ENCODE measurements at places on chromosomes 16 and 17.

DNA sequence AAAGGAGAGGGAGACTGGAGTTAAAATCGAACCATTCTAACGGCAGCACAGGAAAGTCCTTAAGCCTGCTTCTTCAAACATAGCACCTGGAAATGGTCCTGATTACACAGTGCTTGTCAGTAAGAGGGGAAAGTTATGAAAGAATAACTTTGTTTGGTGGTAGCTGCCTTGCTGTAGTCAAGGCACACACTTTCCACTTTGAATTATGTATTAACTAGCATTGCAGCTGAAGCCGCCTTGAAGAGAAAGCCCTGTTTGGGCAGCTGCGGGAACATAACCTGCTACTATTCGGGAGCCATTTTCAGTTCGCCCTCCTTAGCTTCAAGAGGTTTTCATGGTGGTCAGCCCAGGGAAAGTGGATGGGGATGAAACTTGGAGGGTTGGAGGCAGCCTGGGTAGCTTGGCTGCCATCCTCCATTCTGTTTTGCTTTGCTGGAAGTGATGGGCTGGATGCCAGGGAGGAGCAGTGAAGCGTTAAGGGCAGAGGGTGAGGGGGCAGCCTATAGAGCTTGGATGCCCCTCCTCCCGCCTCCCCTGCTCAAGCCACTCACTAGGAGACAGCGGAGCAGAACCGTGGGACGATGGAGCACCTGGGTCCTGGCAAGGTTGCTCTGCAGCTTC is 5.3 kb upstream of the HAS3 start:
- no peak for DNase-seq

- no peak for DNase-seq
Observed at GRCh38 chr16:75497558-75497957, 2.3 kb upstream of the CHST6 start.

DNA sequence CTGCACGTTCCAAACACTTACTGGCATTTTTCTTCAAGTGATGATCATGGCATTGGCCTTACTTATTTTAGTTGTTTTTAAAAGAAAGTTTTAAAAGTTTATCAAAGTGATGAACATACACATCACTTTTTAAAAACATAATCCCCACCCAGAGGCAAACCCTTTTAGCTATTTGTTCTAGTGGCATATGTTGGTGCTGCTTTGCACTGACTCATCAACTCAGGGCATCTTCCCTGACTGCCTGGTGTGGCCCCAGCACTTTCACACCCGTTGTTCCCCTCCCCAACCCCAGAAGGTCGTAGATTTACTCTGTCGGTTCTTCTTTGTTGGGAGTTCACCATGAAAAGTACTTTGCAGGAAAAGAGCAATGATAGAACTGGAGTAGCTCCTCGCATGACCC is 161.3 kb downstream of the RPTOR start:
- peak; percentile 53 for DNase-seq

GRCh38 chr17:66494023-66494803 is 191.8 kb downstream of the PRKCA start:
- DNase-seq, result peak; percentile 77

DNA sequence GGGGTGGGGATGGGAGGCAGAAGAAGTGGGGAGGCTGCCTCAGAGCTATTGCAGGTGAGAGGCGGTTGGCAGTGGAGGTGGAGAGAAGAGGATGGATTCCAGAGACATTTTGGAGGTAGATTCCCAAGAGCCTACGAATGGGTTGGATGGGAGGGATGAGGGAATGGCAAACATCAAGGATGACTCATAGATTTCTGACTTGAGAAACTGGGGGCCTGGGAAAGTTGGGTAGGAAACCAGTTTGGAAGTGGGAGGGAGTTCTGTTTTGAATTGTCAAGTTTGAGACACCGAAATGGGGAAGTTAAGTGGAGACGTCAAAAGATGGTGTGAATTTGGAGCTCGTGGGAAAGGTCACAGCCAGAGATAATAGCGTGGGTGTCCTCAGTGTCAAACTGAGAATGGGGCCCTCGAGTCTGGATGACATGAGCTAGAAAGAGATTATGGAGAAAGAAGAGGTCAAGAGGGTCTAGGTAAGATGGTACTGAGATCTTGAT is 6.2 kb upstream of the CYLD start:
- DNase-seq, result no peak

GRCh38 chr17:42313773-42314566 is 25.7 kb downstream of the STAT5A start:
- DNase-seq, result no peak

- DNase-seq, result no peak
Observed at GRCh38 chr16:87918338-87918737, 18.0 kb downstream of the CA5A start.

DNA sequence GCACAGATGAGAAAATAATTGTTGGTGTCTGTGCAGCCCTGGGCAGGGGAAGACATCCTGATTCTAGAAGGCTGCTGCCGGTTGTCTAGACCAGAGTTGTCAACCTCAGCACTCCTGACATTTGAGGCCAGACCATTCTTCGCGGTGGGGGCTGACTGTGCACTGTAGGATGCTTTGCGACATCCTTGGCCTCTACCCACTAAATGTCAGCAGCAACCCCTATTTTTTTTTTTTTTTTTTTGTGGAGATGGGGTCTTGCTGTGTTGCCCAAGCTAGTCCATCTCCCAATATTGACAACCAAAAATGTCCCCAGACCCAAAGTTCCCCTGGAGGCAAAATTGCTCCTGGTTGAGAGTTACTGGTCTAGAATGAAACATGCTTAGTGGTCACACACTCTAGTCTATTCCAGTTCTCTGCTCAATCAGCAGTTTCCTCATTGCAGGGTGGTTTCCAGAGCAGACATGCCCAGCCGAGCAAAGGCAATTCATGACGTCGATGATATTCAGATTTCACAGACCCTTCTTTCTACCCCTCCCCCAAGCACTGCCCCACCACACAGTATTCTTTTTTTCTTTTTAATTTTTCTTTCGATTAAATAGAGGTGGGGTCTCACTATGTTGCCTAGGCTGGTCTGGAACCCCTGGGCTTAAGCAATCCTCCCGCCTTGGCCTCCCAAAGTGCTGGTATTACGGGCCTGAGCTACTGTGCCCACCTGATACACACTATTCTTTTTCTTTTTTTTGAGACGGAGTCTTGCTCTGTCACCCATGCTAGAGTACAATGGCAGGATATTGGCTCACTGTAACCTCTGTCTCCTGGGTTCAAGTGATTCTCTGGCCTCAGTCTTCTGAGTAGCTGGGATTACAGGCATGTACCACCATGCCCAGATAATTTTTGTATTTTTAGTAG is 9.0 kb downstream of the C17orf99 start:
- DNase-seq, result peak; percentile 50

Data from islet precursor cell (in vitro differentiated cells).